ENCODE measurements at places on chromosomes 1 and 21. TPM values are rescaled to one million over a fixed set of nuclear protein-coding genes. Genes with fewer than 3 reads are reported as not detected.
A peak's percentile ranks its signal among the peaks of the same experiment; 100 is the strongest.

DNA sequence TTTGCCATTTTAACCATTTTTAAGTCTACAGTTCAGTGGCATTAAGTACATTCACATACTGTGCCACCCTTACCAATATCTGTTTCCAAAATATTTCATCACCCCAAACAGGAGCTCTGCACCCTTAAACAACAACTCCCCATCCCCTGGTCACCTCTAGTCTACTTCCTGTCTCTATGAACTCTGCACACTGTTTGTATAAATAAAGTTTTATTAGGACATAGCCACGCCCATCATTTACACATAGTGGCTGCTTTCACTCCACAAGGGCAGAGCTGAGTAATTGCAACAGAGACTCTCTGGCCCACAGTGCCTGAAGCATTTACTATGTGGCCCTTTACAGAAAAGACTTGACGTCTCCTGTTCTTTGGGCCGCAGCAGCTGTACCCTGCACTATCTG is 30.1 kb downstream of the KCNAB2 start:
- H3K36me3 ChIP-seq: no peaks in the 10 kb centered on the region
- H3K4me1 ChIP-seq: no peaks in the 10 kb centered on the region
- H3K27me3 ChIP-seq: no peaks in the 10 kb centered on the region
- H3K27ac ChIP-seq: no peak overlapping the region
- DNase-seq: peak; percentile 32
- no peak overlapping the region for H3K4me3 ChIP-seq

GRCh38 chr1:112997781-112998180 is 41.8 kb upstream of the SLC16A1 start:
- no peak overlapping the region for H3K4me3 ChIP-seq
- H3K27me3 ChIP-seq: no peaks in the 10 kb centered on the region
- no peak for DNase-seq
- H3K4me1 ChIP-seq: peaks cover 29% of the 10 kb centered on the region
- H3K36me3 ChIP-seq: peaks cover 47% of the 10 kb centered on the region

DNA sequence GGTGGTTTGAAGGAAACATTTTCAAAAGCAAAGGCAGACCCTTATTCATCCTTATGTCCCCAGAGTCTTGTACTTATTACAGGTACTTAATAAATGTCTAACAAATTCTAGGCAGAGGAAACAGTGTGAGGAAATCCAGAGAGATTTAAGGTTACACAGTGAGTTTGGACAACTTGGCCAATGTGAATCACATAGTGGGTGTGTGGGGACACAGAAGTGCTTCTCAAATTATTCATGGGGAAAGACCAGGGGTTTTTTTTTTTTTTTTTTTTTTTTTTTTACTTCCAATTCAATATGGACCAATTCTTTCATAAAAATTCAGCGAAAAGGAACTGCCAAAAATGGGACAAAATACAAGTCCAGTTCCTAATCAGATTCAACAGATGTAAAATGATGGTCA is 15.1 kb downstream of the GNG12 start:
- peaks cover 56% of the 10 kb centered on the region for H3K4me1 ChIP-seq
- DNase-seq: no peak
- peaks cover 20% of the 10 kb centered on the region for H3K36me3 ChIP-seq
- no peak overlapping the region for H3K4me3 ChIP-seq
- no peaks in the 10 kb centered on the region for H3K27me3 ChIP-seq

Gene CRABP2
- 0.98 TPM for total RNA-seq

Measured in MCF 10A (cell line).